ENCODE measurements at places on chromosomes 16 and 17. TPM values are rescaled to one million over a fixed set of nuclear protein-coding genes. Genes with fewer than 3 reads are reported as not detected.

The CLEC18B gene
- 0.32 TPM for total RNA-seq

The KRTAP9-8 gene
- not detected for total RNA-seq

The TMEM92 gene
- total RNA-seq: not detected

The MT4 gene
- total RNA-seq: not detected

The TBC1D28 gene
- not detected for total RNA-seq

The CIBAR2 gene
- 0.79 TPM for total RNA-seq

Measured in transverse colon (tissue), 4 donors.